ENCODE measurements at places on chromosomes 13 and 19. TPM values are rescaled to one million over a fixed set of nuclear protein-coding genes. Genes with fewer than 3 reads are reported as not detected.

DNA sequence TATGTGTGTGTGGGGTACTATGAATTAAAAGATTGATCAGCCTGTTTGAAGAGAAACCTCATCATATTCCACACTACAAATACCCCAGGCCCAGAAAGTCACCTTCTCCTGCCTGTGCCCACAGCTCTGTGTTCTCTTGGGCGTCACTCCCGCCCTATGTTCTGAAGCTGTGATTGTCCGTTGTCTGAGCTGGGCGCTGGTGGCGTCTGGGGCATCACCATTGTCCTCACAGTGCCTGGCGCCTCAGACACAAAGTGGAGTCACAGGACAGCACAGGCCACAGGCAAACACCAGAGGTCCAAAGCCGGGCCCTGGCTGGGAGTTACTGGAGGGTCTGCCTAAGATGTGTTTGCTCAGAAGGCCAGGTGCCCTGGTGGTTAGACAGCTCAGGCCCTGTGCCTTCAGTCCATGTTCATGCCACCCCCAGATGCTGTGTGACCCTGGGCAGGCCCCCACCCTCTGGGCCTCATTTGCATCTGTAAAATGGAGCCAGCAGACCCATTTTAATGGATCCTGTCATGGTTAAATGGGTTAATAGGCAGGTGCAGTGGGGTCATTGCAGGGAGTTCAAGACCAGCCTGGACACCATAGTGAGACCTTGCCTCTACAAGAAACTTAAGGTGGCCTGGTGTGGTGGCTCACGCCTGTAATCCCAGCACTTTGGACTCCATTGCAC is 34.5 kb downstream of the DNM2 start:
- no peak for DNase-seq

- DNase-seq: no peak
Observed at GRCh38 chr13:50700664-50701305, 142.7 kb downstream of the DLEU7 start.

DNA sequence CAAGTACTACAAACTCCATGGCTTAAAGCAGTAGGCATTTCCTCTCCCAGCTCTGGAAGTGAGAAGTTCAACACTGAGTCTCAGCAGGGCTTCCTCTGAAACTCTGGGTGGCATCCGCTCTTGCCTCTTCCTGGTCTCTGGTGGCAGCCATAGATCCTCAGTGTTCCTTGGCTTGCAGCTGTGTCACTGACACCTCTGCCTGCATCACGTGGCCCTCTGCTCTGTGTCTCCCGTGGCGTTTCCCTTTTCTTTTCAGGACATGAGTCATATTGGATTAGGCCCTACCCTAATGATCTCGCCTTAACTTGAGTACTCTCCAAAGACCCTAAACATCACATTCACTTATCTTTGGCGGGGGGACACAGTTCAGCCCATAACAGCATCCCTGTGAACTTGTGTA is 466.7 kb downstream of the MYO16 start:
- no peak for DNase-seq

GRCh38 chr19:31232180-31232579 is 117.1 kb downstream of the TSHZ3 start:
- no peak for DNase-seq

- peak; percentile 57 for DNase-seq
Observed at GRCh38 chr19:5340637-5341447, at the start of gene PTPRS. TSS of gene PTPRS (minus strand) at chr19:5340812. CDS start at chr19:5286140, 54,672 bp downstream.

DNA sequence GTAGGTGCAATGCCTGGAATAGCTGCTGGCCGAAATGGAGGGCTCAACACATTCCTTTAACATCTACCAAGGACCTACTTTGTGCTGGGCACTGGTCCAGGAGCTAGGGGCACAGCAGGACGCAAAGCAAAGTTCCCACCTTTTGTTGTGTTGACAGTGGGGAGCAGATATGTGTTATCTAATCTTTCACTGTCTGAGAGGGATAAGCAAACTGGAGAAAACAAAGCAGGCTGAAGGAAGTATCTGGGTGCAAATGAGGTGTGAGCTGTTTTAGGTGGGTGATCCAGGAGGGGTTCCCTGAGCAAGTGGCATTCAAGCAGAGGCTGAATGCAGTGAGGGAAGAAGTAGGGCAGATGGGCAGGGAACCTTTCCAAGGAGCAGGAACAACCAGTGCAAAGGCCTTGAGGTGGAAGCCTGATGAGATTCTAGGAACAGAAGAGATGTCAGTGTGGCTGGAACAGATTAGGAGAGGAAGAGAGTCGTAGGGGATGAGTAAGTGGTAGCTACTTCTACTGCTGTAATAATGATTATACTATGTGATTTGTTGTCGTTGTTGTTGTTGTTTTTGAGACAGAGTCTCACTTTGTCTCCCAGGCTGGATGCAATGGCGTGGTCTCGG is 2.2 kb upstream of the PLAUR start:
- no peak for DNase-seq

DNA sequence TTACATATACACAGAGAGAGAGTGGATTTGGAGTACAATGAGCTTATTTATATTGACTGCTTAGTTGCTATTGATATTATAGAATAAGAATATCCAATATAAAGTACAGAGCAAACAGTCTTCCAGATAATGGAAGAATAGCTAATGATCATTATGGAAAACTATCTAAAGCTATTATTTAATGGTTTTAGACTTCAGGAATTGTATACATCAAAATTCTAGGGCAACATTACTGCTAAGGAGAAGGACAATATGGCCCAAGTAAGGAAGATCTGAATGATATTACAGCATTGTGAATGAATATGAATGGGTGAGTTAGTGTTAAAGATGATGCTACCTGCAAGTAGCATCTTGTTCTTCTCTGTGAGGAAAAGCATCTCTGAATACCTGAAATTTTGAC is 604.2 kb upstream of the PCDH20 start:
- no peak for DNase-seq

DNA sequence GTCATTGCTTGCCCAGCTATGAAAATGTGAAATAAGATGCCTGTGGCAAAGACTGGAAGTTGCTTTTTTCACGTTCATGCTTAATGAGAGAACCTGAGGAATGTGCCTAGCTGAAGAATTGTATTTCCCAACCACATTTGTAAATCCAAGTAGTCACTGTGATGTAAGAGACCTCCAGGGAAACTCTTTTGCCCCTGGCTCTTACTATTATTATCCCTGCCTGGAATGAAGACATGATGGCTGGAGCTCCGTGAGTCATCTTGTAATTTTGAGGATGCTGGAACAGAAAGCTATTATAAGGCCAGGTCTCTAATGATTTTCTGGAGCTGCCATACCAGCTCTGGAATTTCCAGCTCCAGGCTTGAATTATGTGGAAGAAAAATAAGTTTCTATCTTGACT is 894.3 kb downstream of the DIAPH3 start:
- no peak for DNase-seq

GRCh38 chr19:53879140-53880081 is 2.6 kb upstream of the PRKCG start:
- peak; percentile 77 for DNase-seq

GRCh38 chr13:80399340-80400163 is 58.6 kb upstream of the SPRY2 start:
- peak; percentile 46 for DNase-seq

DNA sequence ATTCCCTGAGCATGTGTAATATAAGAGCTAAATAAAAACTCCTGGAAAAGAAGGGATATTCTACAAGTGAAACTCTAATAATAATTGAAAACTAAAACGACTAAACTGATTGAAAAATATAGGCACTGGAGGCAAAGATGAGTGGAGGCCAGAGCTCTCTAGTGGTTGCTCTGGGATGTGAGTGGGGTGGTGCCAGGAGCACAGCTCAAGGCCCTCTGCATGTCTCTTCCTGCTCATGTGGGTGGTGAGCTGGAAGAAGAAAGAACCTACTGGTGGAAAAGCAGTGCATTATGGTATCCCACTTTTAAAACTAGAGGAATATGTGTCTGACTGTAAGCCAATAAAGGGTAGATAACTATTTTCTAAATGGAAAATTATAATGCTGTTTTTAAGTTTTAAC is 15.8 kb upstream of the ARHGEF7 start:
- DNase-seq: no peak

- DNase-seq: no peak
Observed at GRCh38 chr19:8116437-8117293, 32.7 kb downstream of the FBN3 start.

- DNase-seq: no peak
Observed at GRCh38 chr13:101739382-101740178, 287.1 kb downstream of the ITGBL1 start.

DNA sequence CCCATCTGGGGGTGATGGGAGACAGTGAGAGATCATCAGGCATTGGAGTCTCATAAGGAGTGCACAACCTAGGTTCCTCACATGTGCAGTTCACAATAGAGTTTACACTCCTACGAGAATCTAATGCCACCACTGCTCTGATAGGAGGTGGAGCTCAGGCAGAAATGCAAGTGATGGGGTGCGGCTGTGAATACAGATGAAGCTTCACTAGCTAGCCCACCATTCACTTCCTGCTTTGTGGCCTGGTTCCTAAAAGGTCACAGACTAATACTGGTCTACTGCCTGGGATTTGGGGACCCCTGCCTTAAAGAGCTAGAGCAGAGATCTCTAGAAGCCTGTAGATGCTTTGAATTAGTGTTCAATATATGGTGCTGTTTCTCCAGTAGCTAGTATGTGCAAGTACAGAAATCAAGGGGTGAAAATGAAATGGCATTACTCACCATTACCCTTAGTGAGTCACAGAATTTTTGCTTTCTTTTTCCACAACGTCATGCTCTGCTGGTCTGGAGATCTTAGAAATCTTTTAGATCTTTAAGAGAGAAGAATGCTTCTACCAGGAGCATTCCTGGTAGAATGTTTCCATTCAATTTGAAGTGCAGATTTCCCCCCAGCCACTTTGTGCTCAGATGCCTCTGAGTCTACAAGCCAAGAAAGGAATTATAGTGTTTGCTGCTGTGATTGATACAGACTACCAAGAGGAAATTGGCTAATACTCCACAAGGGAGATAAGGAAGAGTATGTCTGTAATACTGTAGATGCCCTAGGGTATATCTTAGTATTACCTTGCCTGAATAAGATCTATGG is 2301.2 kb downstream of the PCDH9 start:
- DNase-seq: no peak

- DNase-seq: no peak
Observed at GRCh38 chr19:19816679-19817078, 4.9 kb downstream of the ZNF506 start.

- DNase-seq: no peak
Observed at GRCh38 chr19:31451686-31452330, 102.6 kb upstream of the TSHZ3 start.

- DNase-seq: no peak
Observed at GRCh38 chr19:2042485-2043250, 8.4 kb downstream of the MKNK2 start.

DNA sequence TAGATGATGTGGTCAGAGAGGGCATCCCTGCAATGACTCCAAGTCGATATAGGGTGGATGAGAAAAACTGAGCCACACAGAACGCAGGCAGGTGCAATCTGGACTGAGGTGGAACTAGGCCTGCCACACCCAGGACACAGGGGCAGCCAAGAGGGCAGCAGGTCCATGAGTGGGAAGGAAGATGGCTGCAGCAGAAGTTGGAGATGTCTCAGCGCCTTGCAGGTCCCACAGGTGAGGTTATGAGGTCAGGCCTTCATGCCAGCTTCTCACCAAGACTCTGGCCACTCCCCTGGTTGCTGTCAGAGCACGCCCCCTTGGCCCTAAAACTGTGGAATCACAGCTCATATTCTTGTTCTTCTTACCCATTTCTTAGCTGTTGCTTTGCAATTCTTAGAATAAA is 147.7 kb upstream of the VSTM2B start:
- DNase-seq: no peak

- DNase-seq: no peak
Observed at GRCh38 chr19:36488118-36488845, 1.1 kb downstream of the ZNF566 start.

DNA sequence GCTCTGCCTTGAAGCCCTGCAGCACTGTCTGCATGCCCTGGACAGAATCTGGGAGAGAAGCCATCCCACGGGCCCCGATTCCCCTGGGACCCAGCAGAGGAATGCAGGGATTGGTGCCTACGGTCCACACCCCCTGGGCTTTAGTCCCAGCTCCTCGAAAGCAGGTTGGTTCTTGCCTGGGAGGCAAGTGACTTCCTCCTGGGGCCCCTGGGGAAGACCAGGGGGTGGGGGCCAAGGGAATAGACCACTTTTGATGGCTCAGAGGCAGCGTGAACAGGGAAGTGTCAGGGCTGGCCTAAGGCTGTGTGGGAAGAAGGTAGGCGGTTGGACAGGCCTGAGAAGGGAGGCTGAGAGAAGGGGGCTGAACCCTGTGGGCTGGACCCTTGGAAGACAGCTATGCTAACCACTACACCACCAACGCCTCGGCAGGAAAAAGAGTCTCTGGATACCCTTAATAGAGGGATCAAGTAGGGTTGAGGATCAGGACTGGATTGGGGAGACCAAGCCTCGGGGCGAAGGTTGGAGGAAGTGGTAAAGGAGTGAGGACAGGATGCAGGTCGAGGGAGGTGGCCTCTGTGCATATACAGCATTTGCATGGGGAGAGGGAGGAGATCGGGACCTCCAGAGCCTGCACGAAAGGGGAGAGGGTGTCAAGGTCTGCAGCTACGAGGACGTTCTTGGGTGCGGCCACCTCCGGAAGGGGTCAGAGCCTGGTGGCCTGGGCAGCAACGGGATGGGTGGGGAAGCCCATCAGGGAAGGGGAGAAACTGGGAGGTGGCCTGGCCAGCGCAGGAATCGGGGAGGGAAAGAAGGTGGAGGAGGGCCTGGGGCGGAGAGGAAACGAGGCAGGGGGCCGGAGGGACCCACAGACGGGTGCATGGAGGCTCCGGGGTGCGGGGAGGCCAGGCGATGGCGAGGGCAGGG is 709 bp downstream of the DPP9 start:
- DNase-seq: no peak

- peak; percentile 55 for DNase-seq
Observed at GRCh38 chr13:41311406-41312175, 524 bp downstream of the NAA16 start.

- no peak for DNase-seq
Observed at GRCh38 chr13:94313321-94313910, 166.1 kb downstream of the DCT start.

GRCh38 chr19:49923055-49924003 is 5.7 kb upstream of the ATF5 start:
- no peak for DNase-seq

Gene COX6B1
- polyA plus RNA-seq: 691 TPM

Gene ZSCAN22
- not detected for polyA plus RNA-seq

Gene IGFL2
- not detected for polyA plus RNA-seq

Gene F7
- not detected for polyA plus RNA-seq

Gene KIR2DL3
- not detected for polyA plus RNA-seq

Gene FLT1
- polyA plus RNA-seq: 3.7 TPM

Gene MAST1
- 0.10 TPM for polyA plus RNA-seq

Gene ANKRD24
- polyA plus RNA-seq: 0.17 TPM

Gene SUGP2
- polyA plus RNA-seq: 7.2 TPM

All from naive B cell (primary cell).